PC-9 (cell line): ENCODE measurements at places on chromosomes 16 and 17. TPM values are rescaled to one million over a fixed set of nuclear protein-coding genes. Genes with fewer than 3 reads are reported as not detected.

Gene PPP1R27
- not detected in 2 replicates for total RNA-seq

- DNase-seq, result no peak
These were observed 56.5 kb downstream of the RPTOR start for GRCh38 chr17:80601146-80601545.

- DNase-seq, result no peak
These were observed 20.0 kb downstream of the SLC43A2 start for GRCh38 chr17:1608676-1609075.

Gene PSME3
- total RNA-seq, result 115 and 122 TPM in 2 replicates

GRCh38 chr16:31106509-31107464 is 1.4 kb upstream of the BCKDK start:
- no peak for DNase-seq

- no peak for DNase-seq
These were observed 777 bp upstream of the MOSMO start for GRCh38 chr16:22007159-22007508.

DNA sequence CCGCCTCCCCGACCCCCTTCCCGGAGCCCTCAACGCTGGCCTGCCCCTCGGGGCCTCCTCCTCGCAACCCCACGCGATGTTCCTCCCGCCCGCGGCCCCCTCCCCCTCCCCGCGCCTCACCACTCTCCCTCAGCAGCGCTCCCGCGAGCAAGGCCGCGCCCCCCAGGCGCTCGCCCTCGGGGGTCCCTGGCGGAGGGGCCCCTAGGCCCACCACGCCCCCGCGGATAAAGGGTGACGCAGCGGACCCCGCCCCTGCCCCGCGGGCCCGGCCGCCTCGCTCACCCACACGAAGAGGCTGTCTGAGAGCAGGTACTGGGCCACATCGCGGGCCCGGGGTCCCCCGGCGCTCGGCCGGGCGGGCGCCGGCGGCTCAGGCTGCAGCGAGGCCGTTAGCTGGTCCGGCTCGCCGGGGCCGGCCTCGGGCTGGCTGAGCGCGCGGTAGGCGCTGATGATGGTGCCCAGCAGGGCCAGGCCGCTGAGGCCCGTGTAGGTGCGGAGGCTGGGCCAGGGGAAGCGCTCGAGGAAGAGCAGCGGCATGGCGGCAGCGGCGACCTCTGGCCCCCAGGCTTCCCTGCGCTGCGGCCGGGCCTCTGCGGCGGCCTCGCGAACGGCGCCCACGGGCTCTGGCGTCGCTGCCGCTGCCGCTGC is 430 bp downstream of the AMFR start:
- DNase-seq, result no peak

GRCh38 chr17:607361-608147 is 107.1 kb downstream of the VPS53 start:
- no peak for DNase-seq

DNA sequence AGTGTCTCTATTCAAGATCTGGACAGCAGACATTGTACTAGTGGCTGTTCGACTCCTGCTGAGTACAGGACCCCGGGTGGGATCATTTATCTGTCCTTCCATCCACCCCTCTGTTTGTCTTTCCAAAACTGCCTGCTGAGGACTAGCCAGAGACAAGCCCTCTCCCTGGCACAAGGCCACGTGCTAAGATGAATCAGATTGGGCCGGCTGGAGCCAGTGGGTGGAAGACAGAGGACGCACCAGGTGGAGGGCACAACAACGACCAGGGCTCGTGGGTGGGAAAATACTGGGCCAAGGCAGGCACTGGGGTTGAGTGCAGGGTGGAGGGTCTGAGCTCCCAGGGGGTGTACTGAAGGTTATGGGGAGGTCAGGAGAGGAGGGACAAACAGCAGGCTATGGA is 1.4 kb upstream of the CA7 start:
- DNase-seq, result no peak

DNA sequence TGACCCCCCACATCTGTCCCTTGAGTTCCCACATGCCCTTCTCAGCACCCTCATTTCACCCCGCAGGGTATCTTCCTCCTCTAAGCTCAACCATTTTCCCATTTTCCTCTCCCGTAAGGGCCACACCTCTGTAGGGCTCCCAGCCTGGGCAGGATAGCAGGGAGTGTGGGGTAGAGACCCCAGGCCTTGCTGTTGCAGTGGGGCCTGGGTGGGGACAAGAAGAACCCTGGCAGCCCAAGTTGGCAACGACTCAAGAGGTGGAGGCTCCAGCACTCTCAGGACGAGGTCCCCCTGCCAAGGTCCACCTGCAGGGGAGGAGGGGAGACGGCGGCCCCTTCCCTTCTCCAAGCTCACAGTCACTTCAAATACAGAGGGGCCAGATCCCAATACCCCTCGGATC is 2.0 kb upstream of the TMEM92 start:
- DNase-seq, result no peak

- no peak for DNase-seq
These were observed 144.7 kb upstream of the CHMP6 start for GRCh38 chr17:80846932-80847331.

- no peak for DNase-seq
These were observed 64.6 kb downstream of the MRTFB start for GRCh38 chr16:14135704-14136103.

DNA sequence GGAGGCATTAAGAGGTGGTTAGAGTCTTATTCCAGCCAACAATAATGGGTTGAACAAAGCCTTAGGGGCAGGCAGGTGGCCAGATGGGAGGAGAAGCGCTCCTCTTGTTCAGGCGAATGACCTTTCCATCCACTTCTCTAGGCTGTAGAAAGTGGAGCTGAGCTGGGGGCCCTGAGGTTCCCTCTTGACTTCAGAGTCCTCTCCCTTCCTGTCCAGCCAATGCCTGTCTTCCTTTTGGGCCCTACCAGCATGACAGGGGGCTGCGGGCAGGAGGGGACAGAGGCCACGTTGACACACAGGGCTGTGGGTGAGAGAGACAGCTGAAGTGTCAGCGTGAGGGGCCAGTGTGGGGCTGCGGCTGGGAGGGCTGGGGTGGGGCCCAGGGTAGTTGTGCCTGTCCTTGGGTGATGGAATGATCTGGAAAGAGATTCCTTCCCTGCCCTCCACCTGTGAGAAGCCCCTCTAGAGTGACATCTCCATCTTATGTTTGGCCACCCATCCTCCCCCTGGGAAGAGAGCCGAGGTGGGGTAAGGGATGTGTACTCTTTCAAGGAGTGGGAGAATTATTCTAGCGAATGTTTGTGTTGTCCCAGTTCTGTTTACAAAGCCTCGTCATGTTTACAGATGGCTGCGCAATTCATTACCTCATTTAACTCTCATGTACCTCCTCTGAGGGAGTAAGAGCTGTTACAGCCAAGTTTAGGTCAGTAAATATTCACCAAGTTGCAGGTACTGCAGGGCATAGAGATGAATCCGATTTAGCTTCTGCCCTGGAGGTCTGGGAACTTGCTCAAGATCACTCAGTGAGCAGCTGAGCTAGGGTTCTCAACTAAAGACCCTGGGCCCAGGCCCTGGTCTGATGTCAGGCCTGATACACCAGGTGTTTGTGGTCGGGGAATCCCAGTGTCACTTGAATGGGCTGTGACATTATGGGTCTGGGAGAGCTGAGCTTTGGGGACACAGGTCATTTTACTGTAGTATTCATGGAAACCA is 3.3 kb downstream of the ERBB2 start:
- no peak for DNase-seq

- DNase-seq, result no peak
These were observed 204.2 kb downstream of the CA10 start for GRCh38 chr17:51954232-51954765.

Gene ABCA8
- not detected in 2 replicates for total RNA-seq

Gene GALR2
- 2.8 and 3.0 TPM in 2 replicates for total RNA-seq

DNA sequence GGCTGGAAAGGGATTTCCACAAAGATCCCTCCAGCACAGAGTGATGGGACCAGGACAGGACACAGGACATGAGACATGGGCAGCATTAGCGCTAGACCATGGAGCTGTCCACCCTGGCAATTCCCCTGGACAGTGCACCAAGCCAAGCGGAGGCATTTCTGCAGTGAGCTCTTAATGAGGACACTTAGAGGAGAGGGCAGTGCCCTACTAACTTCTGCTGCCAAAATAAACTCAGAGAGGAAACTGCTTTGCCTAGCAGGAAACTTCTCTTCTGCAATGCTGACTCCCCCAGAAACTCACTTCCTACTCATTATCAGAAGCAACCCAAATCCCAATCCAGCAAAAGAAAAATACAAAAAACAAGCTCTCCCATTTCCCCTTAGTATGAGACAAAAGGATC is 119.2 kb downstream of the HS3ST2 start:
- DNase-seq, result no peak

GRCh38 chr16:25868106-25868505 is 176.3 kb downstream of the HS3ST4 start:
- DNase-seq, result no peak

DNA sequence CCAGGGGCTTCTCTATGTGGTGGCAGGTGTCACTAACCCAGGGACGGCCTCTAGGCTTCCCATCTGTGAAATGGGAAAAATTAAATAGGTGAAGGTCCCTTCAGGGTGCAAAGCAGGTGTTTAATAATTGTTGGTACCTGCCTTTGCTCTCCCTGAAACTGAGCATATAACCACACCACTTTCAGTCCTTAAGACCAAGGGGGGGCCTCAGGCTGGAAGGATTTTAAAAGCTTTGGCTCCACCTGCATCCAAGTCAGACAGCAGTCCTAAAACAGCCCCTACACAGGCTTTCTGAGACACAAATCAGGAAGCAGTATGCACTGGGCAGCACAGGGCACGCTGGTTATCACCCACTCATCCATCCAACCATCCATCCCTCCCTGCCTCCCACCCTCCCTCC is 55.0 kb downstream of the TK2 start:
- DNase-seq, result no peak

Gene TMEM100
- not detected in 2 replicates for total RNA-seq

DNA sequence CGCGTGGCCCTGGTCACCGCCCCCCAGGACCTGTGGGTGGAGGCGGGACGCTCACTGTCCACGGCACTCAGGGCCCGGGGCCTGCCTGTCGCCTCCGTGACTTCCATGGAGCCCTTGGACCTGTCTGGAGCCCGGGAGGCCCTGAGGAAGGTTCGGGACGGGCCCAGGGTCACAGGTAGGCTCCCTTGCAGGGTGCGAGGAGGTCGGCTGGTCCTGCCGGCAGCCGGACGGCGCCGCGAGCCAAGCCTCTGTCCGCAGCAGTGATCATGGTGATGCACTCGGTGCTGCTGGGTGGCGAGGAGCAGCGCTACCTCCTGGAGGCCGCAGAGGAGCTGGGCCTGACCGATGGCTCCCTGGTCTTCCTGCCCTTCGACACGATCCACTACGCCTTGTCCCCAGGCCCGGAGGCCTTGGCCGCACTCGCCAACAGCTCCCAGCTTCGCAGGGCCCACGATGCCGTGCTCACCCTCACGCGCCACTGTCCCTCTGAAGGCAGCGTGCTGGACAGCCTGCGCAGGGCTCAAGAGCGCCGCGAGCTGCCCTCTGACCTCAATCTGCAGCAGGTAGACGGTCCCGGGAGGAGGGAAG is 1.3 kb downstream of the GUCY2D start:
- no peak for DNase-seq

Gene GNG13
- not detected in 2 replicates for total RNA-seq

Gene SLC6A2
- 0.50 and 0.61 TPM in 2 replicates for total RNA-seq

GRCh38 chr17:82966415-82966814 is 113.0 kb upstream of the METRNL start:
- no peak for DNase-seq

GRCh38 chr16:9343276-9343675 is 251.8 kb downstream of the HAPSTR1 start:
- no peak for DNase-seq

GRCh38 chr16:81654346-81654745 is 124.7 kb upstream of the PLCG2 start:
- DNase-seq, result no peak

Gene TMEM114
- not detected in 2 replicates for total RNA-seq

DNA sequence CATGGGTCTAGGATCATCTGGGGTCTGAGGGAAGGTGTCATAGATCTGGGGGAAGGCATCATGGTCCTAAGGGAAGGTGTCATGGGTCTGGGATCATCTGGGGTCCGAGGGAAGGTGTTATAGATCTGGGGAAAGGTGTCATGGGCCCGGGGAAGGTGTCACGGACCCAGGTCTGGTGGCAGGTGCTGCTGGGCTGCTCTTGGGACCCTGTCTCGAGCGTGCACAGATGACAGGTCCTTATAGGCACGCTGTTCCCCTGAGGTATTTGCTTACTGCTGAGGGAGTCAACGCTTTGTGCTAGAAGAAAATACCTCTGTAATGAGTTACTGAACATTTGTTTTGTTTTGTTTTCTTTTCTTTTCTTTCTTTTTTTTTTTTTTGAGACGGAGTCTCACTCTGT is 1.4 kb downstream of the RAB40C start:
- no peak for DNase-seq

Gene NLGN2
- total RNA-seq, result 86.3 and 98.8 TPM in 2 replicates

DNA sequence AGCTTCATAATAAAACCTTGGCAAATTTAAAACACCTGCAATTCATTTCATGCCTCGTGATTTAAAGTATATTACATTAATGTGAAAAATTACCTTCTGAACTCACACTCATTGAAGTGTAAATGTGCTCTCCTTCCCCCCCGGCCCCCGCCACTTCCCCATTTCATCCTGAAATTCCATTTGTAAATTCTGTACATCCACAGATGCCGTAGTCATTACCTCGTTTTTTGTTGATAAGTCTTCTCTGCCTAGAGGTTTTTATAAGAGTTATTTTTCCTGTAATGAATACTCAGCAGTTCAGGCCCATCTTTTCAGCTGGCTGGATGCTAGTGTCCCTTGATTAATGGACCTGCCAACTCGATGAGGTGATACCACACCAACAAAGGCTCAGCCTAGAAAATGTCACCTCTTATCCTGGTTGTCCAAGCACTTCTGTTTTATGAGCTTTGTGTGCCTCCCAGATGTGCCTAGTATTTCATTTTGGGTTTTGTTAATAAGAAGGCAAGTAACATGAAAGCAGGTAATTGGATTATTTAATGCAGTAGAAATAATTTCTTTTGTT is 64.8 kb upstream of the KIFC3 start:
- no peak for DNase-seq

DNA sequence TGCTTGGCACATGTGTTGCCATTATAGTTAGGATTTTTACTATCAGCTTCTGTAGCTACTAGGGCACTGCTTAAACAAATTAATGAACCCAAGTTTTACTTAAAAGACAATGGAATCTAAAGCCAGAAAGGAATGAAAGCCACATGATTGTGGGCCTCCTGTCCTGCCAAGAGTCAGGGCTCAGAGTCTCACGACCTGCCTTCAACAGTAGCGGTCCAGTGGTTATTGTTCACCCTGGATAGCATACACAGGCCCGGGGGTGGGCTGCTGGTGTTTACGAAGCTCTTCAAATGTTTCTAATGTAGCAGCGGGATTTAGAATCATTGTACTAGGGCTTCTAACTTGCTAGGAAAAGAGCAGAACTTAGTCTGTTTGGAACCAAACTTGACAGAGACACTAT is 7.8 kb downstream of the GABARAPL2 start:
- no peak for DNase-seq

- DNase-seq, result no peak
These were observed 710 bp upstream of the CAVIN1 start for GRCh38 chr17:42423766-42424165.

- DNase-seq, result no peak
These were observed 43.9 kb upstream of the ZC3H18 start for GRCh38 chr16:88526008-88526905.
